ENCODE measurements at places on chromosomes 5 and 9.

DNA sequence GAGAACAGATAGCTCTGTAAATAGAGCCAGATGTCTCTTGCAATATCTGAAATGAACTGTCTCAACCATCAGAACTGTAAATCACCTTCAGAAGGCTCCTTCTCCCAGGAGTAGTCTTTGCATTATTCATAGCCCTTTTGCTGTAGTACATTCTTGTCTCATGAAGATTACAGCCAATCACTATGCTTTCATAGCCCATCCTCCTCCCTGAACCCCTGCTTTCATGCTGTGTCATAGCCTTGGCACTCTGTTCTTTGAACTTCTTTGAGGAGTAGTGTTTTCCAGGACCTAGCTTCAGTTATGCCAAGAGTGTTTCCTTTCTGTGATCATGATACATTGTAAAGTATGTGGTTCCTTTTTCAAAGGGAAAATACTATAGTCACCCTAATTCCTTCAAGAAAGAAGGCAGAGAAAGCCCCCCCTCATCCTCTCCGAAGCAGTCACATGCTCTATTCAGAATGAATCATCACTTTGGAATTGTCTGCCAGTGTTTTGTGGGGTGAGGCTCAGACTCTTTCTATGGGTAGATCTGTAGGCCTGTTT lies 61.1 kb downstream of the GRIA1 start:
- peak; percentile 97 for DNase-seq

DNA sequence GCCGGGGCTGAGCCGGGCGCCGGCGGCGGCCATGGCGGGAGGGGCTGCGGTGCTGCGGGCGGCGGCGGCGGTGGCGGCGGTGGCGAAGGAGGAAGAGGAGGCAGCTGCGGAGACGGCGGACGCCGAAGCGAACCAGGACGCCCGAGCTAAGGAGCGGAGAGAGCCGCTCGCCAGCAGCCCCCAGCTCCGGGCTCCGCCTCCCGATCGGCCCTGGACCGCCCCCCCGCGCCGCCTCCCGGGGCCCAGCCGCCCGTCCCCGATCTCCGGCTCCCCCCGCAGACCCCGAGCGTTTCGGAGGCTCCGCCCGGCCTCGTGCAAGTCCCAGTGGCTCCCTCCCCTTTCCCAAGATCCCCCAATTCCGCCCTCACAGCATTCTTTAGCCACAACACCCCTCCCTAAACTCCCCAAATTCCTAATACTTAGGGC lies at the start of gene ASTN2:
ASTN2 (minus strand) TSS at position 152 of the 426 bp plus-strand sequence; CDS start at position 33, 119 bp downstream.
- DNase-seq = no peak

DNA sequence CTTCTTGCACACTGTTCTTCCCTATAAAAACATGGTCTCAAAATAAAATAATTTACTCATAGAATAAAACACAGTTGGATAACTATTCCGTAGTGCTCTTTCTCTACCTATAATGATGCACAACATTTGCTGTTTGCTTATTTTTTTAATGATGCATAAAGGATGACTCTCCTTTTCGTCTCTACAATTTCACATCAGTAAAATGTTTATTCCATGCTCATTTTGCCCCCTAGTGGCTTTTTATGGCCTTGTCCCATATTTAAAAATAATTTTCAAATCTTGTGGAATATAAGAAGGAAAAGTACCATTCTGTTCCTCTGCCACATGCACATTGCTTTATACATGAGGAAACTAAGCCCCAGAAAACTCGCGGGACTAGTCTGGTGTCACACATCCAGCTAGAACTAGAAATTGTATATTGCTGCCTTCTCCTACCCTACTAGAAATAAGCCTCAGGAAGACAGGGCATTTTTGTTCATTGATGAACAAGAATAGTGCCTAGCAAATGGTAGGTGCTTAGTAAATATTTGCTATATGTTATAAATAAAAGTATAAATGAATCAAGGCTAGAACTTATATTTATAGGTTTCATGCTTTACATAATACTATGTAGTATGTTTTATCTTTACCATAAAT lies 12.7 kb downstream of the KCTD16 start:
- DNase-seq = peak; percentile 40

DNA sequence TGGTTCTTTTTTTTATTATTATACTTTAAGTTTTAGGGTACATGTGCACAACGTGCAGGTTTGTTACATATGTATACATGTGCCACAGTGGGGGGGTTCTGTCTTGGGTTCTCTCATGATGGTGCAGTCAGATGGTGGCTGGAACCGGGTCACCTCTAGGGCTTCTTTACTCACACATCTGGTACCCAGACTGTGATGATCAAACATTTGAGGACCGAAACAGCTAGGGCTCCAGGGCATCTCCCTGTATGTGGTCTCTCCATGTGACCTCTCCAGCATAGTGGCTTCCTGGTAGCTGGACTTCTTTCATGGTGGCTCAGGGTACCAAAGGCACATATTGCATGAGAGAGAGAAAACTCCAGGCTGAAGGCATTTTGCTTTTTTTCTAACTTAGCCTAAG lies 9.8 kb upstream of the CRHBP start:
- peak; percentile 82 for DNase-seq

DNA sequence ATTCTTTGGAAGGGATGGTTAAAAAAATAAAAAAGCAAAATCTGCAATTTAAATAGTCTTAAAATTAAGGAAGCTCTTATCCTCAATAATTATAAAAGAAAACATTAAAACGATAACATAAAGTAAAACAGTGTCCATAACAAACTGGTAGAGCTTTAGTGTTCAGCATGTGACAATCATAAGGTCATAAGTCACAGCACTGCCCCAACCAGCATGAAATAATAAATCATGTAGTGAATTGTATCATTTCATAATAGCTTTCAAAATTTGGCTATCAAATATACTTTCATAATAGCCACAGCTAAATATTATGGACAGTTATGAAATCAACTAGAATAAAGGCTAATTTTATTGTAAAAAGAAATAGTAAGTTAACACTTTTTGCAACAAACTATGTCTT lies 10.0 kb downstream of the NR3C1 start:
- no peak for DNase-seq

GRCh38 chr9:81489046-81489445 lies 200.3 kb downstream of the TLE1 start:
- DNase-seq = peak; percentile 42

GRCh38 chr5:108818613-108819272 lies 71.0 kb downstream of the FER start:
- DNase-seq = peak; percentile 47

DNA sequence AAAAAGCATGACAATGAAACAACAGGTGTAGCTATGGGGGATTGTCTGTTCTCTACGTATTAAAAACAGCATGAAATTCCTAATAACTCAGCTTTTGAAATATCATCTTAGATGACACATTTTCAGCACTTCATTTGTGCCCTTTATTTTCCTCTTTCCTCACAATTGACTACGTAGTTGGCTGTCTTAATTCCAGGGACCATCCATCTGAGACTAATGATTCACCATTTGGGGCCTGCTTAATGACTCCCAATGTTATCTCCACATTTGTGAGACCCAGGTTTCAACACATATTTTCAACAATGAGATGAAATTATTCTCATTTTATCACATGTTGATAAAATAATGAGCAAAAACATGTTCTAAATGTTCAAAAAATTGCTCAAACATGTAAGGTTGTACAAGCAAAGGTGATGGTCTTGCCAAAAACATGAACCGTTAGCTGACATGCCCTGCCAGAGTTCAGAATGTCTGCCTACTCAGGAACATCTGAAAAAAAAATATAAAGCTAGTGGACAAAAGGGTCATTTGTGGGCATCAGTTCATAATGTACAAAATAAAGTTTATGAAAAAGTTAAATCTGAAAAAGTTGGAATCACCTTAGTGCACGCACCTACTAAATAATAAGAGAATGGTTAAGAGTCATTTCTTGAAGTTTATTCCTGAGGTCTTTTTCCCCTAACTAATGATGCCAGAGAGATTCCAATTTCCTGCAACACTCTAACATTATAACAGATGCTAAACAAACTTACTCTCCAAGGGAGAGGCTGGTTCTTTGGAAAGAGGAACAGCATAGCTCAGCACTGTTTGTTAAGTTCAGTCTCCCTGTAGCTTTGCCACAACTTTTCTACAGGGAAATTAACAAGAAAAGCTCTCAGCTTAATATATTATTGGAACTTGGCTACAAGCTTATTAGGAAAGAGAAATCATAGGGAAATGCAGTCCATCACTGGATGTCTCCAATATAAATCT lies 275.5 kb downstream of the SPOCK1 start:
- no peak for DNase-seq

GRCh38 chr5:72456391-72457074 lies 50.7 kb downstream of the ZNF366 start:
- no peak for DNase-seq

GRCh38 chr9:99561961-99562565 lies 259.6 kb upstream of the NR4A3 start:
- no peak for DNase-seq

GRCh38 chr9:105912863-105913516 lies 218.6 kb downstream of the TMEM38B start:
- no peak for DNase-seq

GRCh38 chr9:111983484-111983908 lies 86.9 kb downstream of the UGCG start:
- no peak for DNase-seq

GRCh38 chr9:107932601-107933000 lies 443.0 kb upstream of the KLF4 start:
- DNase-seq = no peak

GRCh38 chr9:7347556-7347955 lies 452.0 kb downstream of the DMAC1 start:
- DNase-seq = no peak

DNA sequence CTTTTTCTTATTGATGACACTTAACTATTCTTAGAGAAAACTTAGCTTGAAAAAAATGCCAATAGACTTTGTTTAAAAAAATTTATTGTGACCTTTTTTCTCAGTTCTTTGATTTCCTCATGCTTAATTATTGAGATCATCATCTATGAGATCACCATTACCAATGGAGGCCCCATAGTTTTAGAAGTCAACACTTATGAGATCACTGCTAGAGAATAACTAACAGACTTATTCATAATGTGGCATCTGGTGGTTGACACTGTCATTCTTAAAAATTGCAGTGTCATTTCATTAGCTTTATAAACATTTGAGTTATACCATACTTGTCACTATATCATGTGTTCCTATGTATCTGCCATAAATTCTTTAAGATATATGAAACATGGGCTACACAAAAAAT lies 14.9 kb upstream of the FEM1C start:
- DNase-seq = peak; percentile 76

- peak; percentile 69 for DNase-seq
Observed at GRCh38 chr5:172418862-172419814, 35.2 kb downstream of the SH3PXD2B start.

GRCh38 chr5:173792781-173793547 lies 95.2 kb upstream of the CPEB4 start:
- DNase-seq = no peak

- peak; percentile 41 for DNase-seq
Observed at GRCh38 chr9:79213417-79214125, 358.2 kb upstream of the TLE4 start.

- no peak for DNase-seq
Observed at GRCh38 chr9:126947529-126947928, 32.9 kb downstream of the RALGPS1 start.

DNA sequence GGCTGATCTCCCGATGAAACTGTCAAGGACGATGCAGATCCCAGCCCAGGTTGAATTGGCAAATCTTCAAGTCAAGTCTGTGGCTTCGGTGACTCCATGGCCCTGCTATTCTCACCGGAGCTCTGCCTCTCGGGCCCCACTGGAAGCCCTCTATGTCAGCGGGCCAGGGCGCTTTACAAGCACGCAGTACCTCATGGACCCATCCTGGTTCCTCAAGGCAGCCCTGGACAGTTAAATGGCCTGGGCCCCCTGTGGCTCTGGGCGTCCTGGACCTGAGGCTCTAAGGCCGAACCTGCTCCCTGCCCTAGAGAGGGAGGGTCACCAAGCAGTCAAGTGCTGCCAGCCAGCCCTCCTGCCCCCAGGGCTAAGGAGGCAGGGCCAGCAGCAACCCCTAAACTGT lies 45.3 kb downstream of the STC2 start:
- no peak for DNase-seq
